A172 (cell line): ENCODE measurements at places on chromosomes 1 and 21. TPM values are rescaled to one million over a fixed set of nuclear protein-coding genes. Genes with fewer than 3 reads are reported as not detected.

The SPRR1B gene
- total RNA-seq: not detected in 2 replicates

The MROH9 gene
- not detected in 2 replicates for total RNA-seq

The CCDC190 gene
- not detected in 2 replicates for total RNA-seq

The ITLN1 gene
- total RNA-seq: not detected in 2 replicates

The RAB42 gene
- total RNA-seq: 0.17 TPM in 1 of 2 replicates, not detected in the other

The MAST2 gene
- total RNA-seq: 18.4 and 19.5 TPM in 2 replicates

The ELAVL4 gene
- total RNA-seq: not detected in 2 replicates

The GNAT2 gene
- 0.41 TPM in 1 of 2 replicates, not detected in the other for total RNA-seq

DNA sequence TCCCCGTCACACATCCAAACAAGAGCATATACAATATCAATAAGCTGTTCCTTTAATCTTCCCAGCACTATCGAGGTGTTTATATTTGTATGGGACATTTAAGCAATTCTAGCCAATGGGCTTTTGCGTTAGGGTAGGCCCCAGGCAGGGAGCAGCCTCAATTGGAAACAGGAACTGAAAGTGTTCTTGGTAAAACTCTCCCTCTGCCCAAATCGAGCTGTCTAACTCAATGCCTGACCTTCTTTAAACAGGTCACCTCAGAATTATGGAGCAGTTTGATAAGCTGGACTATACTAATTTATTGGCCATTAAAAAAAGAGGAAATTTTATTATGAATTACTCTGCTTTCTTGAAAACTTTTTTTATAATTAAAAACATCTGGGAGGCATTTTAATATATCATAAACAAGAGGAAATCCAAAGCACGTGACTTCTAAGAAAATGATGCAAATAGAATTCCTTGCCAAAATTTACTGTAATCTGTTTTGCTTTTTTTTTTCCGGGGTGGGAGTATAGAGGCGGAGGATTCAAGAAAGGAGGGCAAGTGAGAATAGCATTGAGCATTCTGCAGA is 498.1 kb downstream of the LMO4 start:
- peak; percentile 13 for DNase-seq

GRCh38 chr1:243849421-243850201 is 432 bp downstream of the AKT3 start:
- peak; percentile 22 for DNase-seq

GRCh38 chr1:47449822-47450552 is 12.1 kb downstream of the FOXD2 start:
- DNase-seq: no peak

- no peak for DNase-seq
These were observed 41.7 kb downstream of the TMEM53 start for GRCh38 chr1:44632598-44632997.

GRCh38 chr1:22557341-22557950 is 5.8 kb upstream of the EPHA8 start:
- DNase-seq: no peak

- DNase-seq: no peak
These were observed 31.1 kb upstream of the IKBKE start for GRCh38 chr1:206439205-206439604.

DNA sequence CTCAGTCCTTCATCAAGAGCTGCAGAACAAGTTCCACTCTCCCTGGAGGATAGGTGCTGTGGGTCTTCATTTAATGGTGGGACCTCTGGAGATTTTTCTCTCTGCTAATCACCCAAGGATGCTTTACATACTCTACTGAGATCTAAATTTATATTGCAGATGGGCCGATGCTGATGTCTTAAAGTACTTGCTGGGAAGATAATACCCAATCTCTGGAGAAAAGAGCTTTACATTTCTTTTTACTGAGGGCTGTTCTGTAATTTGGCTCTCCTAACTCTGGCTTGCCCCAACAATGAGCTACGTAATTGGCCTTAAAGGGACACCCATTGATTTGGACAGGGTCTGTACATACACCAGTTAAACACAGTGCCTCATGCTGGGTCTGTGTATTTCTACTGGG is 86.9 kb downstream of the ST6GALNAC3 start:
- no peak for DNase-seq

- DNase-seq: no peak
These were observed 7.3 kb downstream of the TRAF5 start for GRCh38 chr1:211333906-211334305.

- no peak for DNase-seq
These were observed 3.6 kb upstream of the TNNT2 start for GRCh38 chr1:201381130-201381529.

GRCh38 chr1:23556635-23557470 is 2.4 kb downstream of the ID3 start:
- peak; percentile 60 for DNase-seq

DNA sequence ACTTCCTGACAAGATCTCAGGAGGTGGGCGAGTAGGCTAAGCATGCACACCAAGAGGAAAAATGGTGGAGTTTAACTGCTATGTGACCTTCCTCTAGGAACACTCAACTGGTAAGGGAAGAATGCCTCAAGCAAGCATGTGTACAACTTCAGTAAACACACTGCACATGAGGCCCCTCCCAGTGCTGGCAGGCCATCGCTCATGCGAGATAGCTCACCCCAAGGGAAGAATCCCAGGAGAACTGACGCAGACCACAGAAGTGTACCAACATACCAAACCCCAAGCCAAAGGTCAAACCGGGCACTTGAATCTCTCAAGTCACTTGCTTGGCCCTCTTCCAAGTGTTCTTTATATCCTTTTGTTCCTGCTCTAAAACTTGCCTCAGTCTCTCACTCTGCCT is 40.5 kb upstream of the GALNT2 start:
- no peak for DNase-seq

DNA sequence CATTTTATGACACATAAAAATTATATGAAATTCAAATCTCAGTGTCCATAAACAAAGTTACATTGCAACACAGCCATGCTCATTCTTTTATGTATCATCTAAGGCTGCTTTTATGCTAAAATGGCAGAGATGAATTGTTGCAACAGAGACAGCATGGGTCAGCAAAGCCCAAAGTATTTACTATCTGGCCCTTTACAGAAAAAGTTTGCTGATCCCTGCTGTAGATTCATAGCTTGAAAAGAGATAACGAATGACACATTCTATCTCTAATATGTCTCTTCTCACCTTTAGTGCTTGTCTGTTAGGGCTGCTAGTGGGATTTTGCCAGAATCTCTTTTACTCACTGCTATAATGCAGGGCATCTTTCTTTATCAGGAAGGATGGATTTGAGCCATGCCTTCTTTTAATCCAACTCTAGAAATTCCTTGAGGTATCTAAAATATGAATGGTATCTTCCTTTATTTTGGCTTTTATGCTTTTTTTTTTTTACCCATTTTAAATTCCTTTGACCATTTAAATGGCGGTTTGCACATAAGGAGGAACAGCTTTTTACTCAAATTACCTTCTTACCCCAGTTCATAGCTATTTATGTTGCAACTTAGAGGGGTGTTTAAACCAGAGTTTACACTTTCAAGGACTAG is 598.2 kb downstream of the PLPP3 start:
- DNase-seq: no peak

DNA sequence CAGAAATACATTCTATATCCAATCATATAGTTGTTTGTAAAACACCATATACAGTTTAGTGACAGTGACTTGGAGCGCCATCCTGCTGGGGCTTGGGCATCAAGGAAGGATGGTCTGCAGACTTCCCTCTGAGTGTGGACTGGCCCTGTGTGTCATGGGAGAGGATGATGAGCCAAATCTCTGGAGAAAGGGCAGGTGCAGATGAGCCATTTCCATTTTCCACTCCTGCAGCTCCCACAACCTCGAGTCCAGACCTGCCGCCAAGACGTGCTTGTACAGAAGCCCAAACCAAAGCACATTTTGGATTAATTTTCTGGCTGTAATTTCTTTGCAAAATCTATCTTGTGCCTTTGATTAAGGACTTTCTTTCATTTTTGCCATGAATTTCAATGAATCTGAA is 48.3 kb upstream of the SLC22A15 start:
- DNase-seq: no peak

DNA sequence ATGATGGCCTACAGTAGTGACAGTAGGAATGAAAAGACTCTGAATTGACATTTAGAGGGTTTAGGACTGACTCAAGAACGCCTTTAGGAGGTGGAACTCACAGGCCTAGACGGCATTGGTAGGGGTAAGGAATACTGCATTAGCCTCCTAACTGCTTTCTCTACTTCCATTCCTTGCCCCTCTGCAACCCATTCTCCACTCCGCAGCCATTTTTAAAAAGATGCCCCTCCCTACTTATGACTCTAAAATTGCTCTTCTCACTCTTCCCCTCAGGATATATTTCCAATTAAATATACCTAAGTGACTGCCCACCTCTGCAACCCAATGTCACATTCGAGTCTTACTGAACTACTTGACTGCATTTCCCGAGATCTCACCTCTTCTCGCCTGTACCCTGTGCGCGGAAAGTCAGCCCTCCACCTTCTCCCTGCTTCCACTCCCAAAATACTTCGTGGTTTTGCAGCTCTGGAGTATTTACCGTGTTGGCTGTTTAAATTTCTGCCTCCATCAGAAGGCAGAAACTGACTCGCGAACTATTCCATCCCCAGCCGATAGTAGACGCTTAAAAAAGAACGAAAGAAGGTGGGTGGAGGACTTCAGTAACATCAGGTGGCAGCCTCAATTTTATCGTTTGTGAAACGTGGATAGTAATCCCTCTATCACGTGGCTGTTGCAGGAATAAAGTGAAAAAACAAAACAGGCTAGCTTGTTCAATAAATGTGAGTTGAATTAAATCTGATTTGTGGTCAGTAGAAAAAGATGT is 1.1 kb upstream of the YBX1 start:
- peak; percentile 10 for DNase-seq

- no peak for DNase-seq
These were observed 113.3 kb downstream of the XPR1 start for GRCh38 chr1:180745098-180745497.

- no peak for DNase-seq
These were observed 12.3 kb downstream of the ZRANB2 start for GRCh38 chr1:71068325-71069240.

- no peak for DNase-seq
These were observed 39.1 kb upstream of the KIF1B start for GRCh38 chr1:10171105-10171767.

DNA sequence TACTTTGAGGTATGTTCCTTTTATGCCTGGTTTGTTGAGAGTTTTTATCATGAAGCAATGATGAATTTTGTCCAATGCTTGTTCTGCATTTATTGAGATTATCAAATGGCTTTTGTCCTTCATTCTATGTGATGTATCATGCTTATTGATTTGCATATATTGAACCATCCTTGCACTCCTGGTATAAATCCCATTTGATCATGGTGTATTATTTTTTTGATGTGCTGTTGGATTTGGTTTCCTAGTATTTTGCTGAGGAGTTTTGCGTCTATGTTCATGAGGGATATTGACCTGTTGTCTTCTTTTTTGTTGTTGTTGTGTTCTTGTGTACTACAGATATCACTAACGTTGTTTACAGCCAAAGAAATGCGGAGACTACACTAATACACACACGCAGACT is 4.1 kb downstream of the DNAH14 start:
- DNase-seq: no peak

GRCh38 chr1:150927624-150928023 is 1.5 kb downstream of the SETDB1 start:
- no peak for DNase-seq

DNA sequence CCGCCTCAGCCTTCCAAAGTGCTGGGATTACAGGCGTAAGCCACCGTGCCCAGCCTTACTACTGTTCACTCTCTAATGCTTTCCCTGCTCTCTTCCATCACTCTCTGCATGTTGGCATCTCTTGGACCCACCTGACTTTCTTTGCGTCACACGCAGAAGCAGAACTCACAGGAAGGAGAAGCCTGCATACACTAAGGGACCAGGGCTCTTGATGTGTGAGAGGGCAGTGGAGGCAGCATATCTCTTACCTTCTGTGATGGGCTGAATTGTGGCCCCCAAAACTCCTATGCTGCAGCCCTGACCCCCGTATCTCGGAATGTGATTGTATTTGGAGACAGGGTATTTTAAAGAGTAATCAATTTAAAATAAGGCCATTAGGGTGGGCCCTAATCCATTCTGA is 26.7 kb upstream of the SLAMF9 start:
- no peak for DNase-seq

DNA sequence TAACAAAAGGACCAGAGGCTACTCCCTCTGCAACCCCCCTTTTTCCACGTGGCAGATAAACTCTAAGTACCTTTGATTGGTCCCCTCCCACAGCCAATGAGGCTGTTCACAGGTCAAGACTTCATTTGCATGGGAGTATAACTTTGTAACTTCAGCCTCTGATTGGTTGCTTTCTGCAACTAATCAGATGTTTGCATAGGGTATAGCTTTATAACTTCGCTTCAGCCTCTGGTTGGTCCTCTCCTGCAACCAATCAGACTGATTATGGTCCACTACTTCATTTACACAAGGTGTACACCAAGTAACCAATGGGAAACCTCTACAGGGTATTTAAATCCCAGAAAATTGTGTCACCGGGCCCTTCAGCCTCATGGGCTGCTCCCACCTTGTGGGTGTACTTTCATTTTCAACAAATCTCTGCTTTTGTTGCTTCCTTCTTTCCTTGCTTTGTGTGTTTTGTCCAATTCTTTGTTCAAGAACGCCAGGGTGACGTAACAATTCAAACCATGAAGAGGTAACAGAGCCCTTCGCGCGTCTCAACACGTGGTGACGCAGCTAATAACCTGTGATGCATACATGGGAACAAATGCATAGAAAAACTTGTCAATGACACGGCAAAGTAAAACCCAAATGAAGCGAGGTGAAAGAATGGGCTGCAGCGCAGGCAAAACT is 47.2 kb downstream of the VPS26C start:
- no peak for DNase-seq

GRCh38 chr1:92701147-92701546 is 83.8 kb downstream of the EVI5 start:
- DNase-seq: no peak

GRCh38 chr21:25176637-25177412 is 430.5 kb downstream of the MRPL39 start:
- DNase-seq: peak; percentile 79

GRCh38 chr21:45317398-45318145 is 29.9 kb upstream of the POFUT2 start:
- DNase-seq: peak; percentile 95

DNA sequence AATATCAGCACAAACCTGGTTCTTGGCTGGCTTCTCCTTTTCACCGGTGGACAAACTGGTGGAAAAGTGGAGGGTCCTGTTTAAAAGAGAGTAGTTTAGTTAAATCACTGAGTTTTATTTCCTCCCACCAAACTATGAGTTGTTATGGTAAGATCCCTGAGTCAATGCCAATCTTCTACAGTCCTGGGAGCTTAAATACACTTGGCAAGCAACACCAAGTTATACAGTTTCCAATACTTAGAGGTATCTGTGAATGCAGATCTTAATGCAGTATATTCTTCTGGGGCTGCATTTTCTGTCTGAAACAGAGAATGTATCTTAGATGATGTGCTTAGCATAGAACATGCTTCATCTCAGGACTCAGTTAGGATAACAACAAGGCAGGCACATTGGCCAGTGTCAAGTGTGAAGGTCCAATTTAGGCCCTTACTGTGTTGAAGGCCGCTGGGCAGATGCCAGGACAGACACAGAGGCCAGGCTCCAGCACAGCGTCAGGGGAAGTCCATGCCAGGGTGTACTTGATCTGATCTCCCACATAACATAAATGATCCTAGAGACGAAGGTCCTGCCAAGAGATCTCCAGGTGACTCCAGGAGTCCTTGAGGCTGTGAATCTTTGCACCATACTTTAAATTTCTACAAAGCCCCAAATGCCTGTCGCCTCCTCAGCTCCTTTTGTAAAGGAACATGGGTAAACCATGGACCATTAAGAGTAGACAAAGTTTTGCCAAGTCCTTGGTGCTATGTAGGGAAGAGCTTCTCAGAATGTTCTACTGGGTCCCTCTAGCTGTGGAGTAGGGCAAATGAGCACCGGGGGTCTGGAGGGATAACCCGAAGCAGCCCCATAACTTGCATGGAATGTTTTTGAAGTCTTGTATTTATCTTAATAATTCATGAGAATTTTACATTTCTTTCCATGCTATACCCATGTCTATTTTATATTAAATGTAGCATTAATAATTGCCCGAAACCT is 76.8 kb downstream of the KCNJ15 start:
- no peak for DNase-seq
